ENCODE measurements at places on chromosomes 13 and 19.

DNA sequence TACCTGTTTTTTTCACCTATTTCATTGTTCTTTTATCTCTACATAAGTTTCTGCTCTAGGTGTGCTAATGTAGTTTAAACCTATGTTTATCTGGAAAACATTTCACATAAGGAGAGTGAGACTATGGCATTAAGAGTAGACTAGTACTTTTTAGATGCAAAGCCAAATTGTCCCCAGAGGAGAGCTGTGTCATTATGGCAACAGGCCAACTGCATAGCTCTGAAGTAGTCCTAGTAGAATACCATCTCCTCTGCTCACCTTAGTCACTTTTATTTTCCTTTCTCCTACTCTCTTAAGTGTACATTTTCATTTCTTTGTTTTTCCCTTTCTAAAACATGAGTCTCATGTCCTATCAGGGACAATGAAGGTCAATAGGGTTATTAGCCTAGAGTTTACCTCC is 123.1 kb downstream of the ITGBL1 start:
- DNase-seq, result no peak

- DNase-seq, result no peak
Measured at GRCh38 chr13:111295886-111296285, 24.6 kb upstream of the TEX29 start.

DNA sequence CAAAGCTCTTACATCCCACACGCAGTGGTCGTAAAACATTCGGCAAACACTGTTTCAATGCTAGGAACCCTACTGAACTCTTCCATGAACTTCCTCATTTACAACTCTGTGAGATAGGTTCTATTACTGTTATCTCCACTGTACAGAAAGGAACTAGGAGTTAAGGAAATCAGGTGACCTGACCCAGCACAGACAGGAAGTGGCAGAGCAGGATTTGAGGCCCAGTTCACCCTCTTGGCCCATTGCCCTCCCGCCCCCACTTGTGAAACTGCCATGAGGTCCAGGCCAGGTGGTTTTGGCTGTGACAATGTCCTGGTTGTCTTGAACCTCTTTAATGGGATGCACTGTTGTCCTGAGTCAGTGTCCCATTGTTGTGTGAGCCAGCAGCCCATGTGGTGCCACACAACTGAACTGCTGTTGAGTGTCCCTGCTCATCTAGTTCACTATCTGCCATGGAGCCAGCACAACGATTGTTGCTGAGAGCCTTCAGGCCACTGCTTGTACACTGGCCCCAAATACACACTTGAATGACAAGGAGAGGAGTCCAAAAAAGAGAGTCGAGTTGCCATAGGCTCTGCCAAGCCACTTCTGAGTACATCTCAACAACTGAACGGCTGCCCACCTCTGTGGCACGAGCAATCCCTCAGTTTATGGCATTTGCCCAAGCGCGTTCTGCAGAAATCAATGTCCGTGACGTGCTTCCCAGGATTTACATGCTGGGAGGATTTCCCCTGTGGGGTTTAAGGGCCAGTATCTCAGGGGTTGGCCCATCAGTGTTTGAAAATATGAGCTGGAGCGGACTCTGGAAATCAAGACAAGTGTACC is 484.6 kb downstream of the TSHZ3 start:
- no peak for DNase-seq

- DNase-seq, result no peak
Measured at GRCh38 chr13:65505941-65506340, 1724.2 kb downstream of the PCDH9 start.

DNA sequence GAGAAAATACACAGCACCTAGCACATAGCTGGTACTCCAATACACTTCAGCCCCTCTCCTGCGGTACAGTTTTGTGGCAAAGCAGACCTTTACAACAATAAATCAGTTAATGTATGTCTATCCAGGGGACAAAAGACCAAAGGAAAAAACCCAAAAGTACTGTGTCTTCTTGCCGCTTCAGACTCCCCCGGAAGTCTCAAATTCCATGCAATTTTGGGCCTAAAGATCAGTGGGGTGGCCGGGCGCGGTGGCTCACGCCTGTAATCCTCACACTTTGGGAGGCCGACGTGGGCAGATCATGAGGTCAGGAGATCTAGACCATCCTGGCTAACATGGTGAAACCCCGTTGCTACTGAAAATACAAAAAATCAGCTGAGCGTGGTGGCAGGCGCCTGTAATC is 16.2 kb downstream of the CARS2 start:
- no peak for DNase-seq

- no peak for DNase-seq
Measured at GRCh38 chr13:47081850-47082249, 185.0 kb upstream of the HTR2A start.

Measured in GM04504 (cell line).